ENCODE measurements at places on chromosomes 12 and 14. TPM values are rescaled to one million over a fixed set of nuclear protein-coding genes. Genes with fewer than 3 reads are reported as not detected.

GRCh38 chr14:90305176-90305601, 26.6 kb downstream of the NRDE2 start:
- DNase-seq, result no peak

ALG10B gene
- total RNA-seq, result 5.5 TPM

OR6J1 gene
- not detected for total RNA-seq

DNA sequence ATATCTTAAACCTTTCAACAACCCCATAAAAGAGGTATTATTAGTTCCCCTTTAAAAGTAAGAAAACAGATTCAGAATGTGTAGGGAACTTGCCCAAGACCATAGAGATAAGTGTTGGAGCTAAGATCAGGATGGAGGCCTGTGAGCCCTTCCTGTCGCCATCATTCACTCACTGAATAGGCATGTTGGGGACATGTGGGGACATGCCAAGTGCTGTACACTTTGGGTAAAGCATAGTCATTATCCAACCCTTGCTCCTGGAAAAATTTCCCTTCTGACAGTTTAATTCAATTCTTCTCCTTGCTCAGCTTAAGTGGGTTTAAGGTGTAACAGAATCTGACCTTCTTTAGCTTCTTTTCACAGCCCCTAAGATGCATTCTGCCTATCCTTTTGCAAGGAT, 28.0 kb upstream of the C12orf42 start:
- DNase-seq, result no peak

- DNase-seq, result no peak
Measured at GRCh38 chr12:52692254-52692653, 11.1 kb downstream of the KRT77 start.

- DNase-seq, result no peak
Measured at GRCh38 chr14:64581363-64581762, 31.6 kb downstream of the PPP1R36 start.

GPR132 gene
- total RNA-seq, result 0.73 TPM

DNA sequence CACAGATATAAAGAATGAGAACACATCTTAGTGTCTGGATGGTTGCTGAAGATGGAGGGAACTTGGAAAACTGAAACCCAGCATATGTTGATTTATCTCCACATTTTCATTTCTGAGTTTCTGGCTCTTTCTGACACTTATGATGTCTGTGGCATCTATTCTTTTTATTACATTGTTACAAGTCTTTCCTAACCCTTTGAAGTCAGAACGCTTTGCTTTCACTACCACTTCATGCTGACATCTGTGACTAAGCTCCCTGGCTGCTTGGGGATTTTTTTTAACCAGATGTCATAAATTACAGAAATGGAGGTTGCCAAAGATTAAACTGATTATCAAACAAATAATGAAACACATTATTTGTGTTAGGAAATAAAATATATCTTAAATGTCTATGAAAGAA, 188.7 kb downstream of the KITLG start:
- no peak for DNase-seq

DNA sequence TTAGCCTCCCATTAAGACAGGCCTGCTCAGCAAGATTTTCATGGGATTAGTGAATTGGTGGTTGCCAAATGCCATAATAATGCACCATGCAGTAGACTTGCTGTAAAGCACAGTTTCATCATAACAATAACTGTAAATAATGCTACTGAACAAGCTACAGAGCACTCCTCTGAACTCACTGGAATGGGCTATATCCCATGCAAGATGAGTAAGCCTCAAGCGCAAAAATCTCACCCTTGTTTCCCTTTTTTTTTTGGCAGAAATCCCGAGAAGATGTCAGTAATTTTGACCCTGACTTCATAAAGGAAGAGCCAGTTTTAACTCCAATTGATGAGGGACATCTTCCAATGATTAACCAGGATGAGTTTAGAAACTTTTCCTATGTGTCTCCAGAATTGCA, 145.9 kb upstream of the HIF1A start:
- DNase-seq, result no peak

GRCh38 chr14:106848330-106849121, 1322.1 kb downstream of the TMEM121 start:
- no peak for DNase-seq

GPRC5D gene
- not detected for total RNA-seq

- DNase-seq, result no peak
Measured at GRCh38 chr14:94110552-94111181, at the start of gene IFI27. Gene IFI27, plus strand, starts transcription at chr14:94110736.

BAZ2A gene
- 49.0 TPM for total RNA-seq

CYP46A1 gene
- 5.5 TPM for total RNA-seq

DNA sequence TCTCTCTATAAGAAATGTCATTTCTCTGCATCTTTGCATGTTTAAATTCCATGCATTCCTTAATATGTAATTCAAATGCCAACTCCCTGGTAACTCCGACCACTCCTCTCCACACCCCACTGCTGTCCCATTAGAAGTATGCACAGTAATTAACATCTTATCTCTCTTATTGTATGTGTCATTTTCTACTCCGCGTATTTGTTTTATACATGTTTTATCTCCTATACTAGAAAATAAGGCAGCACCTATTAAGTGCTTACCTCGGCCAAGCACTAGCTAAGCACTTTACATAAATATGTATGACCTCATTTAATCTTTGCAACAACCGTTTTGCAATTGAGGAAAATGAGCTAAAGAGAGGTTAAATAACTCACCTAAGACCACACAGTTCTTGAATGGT, 469.8 kb downstream of the BCAT1 start:
- DNase-seq, result no peak

VASH1 gene
- 16.4 TPM for total RNA-seq

- DNase-seq, result no peak
Measured at GRCh38 chr12:83823386-83824045, 1089.1 kb downstream of the SLC6A15 start.

DNA sequence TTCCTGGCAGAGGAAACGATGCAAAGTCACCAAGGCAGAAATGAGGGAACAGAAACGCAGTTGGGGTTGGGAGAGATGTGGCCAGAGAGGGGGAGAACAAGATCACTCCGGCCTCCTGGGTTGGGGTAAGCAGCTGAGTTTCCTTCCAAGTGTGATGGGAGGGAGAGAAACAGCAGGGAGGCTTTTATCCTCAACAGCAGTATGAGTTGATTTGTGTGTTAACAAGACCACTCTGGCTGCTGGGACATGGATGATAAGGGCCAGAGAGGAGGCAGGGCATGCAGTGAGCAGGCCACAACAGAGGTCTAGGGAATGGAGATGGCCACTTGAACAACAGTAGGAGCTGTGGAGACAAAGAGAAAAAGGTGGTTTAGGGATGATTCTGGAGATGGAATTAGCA, 66.8 kb downstream of the GLRX5 start:
- DNase-seq, result no peak

DNA sequence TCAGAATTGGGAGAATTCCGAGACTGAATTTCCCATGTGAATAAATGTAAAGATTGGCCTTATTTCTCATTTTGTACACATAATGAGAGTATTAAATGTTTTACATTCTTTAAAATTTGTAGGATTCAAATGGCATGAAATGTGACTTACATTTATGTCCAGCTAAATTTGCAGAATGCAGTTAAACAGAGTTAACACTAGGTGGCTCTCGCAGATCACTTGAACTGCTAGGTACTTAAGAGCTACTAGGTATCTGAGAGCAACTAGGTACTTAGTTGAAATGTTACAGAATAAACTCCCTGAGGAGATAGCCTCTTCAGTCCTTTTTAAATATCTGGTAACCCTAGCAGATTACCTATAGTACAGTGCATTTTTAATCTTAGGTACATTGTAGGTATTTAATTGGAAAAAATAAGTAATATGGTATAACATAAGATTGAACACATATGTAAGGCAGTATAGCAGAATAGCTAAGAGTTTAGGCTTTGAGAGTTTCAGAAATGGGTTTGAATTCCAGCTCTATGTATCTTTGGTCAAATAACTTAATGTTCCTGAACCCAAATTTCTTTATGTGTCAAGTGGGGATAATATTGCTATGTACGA, 73.8 kb downstream of the KIAA0586 start:
- DNase-seq, result no peak

AMDHD1 gene
- 0.38 TPM for total RNA-seq

Measured in cardiac septum (tissue), 1 donor.